ENCODE measurements at places on chromosomes 5 and 9. TPM values are rescaled to one million over a fixed set of nuclear protein-coding genes. Genes with fewer than 3 reads are reported as not detected.

- no peak for DNase-seq
Observed at GRCh38 chr5:139524446-139524845, 36.7 kb upstream of the UBE2D2 start.

The CEP120 gene
- total RNA-seq, result 15.0 TPM

The GABRA6 gene
- total RNA-seq, result not detected

DNA sequence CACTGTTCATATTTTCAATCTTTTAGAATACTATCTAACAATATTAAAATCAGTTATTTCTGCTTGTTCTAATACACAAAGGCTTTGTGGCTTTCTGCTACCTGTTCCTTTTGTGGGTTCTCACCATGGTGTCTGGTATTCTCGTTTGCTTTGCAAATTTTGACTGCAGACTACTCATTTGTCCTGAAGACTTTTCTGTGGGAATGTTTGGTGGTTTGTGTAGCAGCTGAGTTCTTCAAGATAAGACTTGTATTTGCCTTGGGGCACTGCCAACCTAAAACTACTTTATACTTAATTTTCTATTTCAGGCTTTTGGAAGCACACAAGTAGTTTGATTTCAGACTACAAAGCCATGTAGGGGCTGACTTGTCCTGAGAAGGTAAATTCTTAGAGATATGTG is 11.1 kb downstream of the IL33 start:
- no peak for DNase-seq

DNA sequence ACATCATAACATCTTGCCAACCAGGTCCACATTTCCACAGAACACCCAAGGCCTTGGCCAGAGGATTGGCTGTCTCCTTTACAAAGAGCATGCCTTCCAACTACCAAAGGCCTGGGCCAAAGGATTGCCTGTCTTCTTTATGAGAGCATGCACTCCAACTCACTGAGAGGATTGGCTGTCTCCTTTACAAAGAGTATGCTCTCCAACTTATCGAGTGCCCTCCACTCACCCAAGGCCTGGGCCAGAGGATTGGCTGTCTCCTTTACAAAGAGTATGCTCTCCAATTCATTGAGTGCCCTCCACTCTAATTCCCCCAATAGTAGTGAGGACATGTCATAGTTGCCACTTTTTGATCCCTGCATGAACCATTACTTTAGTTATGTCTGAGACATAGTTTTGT is 79.9 kb upstream of the TAS2R1 start:
- no peak for DNase-seq

DNA sequence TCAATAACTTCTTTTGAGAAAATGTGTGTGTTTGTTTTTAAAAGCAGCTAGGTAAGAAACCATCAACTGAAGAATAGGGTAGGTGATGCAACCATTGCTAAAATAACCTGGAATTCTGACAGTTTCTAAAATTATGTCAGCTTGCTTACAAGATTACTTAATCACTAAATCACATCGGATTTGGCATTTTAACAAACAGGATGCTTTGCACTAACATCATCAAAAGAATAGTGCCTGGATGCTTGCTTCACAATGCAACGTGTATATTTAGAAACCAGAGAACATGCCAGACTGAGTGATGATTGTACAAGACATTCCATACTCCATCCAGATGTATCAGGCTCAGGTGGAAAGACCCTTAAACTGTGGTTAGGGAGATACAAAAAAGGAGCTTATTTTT is 43.9 kb downstream of the PAM start:
- no peak for DNase-seq

- DNase-seq, result no peak
Observed at GRCh38 chr5:82351754-82352145, 73.6 kb upstream of the RPS23 start.

The DAPK1 gene
- 22.2 TPM for total RNA-seq

The PCDHB14 gene
- total RNA-seq, result 2.0 TPM

DNA sequence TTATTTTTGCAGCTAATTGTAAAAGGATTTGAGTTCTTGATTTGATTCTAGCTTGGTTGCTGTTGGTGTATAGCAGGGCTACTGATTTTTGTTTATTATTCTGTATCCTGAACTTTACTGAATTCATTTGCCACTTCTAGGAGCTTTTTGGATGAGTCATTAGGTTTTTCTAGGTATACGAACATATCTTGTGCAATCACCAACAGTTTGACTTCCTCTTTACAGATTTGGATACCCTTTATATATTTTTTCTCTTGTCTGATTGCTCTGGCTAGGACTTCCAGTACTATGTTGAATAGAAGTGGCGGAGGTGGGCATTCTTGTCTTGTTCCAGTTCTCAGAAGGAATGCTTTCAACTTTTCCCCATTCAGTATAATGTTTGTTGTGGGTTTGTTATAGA is 210.8 kb downstream of the FGF10 start:
- no peak for DNase-seq

GRCh38 chr9:14317667-14318320 is 3.9 kb upstream of the NFIB start:
- no peak for DNase-seq

DNA sequence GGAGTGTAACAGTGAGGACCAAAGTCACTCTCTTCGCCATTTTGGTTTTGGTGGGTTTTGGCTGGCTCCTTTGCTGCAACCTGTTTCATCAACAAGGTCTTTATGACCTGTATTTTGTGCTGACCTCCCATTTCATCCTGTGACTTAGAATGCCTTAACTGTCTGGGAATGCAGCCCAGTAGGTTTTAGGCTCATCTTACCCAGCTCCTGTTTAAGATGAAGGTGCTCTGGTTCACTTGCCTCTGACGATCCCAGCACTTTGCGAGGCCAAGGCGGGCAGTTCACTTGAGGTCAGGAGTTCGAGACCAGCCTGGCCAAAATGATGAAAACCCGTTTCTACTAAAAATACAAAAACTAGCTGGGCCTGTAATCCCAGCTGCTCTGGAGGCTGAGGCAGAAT is 1.8 kb upstream of the CKS2 start:
- no peak for DNase-seq

DNA sequence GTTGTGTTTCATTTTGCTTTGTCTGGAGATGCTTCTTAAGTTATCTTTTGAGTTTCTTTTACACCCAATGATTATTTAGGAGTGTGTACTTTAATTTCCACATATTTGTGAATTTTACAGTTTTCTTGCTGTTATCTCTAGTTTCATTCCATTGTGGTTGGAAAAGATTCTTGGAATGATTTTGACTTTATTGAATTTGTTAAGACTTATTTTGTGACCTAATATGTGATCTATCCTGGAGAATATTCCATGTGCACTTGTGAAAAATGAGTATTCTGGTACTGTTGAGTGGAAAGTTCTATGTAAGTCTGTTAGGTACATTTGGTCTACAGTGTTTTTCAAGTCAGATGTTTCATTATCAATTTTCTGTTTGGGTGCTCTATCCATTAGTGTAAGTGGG is 24.4 kb upstream of the GRAMD2B start:
- DNase-seq, result no peak

DNA sequence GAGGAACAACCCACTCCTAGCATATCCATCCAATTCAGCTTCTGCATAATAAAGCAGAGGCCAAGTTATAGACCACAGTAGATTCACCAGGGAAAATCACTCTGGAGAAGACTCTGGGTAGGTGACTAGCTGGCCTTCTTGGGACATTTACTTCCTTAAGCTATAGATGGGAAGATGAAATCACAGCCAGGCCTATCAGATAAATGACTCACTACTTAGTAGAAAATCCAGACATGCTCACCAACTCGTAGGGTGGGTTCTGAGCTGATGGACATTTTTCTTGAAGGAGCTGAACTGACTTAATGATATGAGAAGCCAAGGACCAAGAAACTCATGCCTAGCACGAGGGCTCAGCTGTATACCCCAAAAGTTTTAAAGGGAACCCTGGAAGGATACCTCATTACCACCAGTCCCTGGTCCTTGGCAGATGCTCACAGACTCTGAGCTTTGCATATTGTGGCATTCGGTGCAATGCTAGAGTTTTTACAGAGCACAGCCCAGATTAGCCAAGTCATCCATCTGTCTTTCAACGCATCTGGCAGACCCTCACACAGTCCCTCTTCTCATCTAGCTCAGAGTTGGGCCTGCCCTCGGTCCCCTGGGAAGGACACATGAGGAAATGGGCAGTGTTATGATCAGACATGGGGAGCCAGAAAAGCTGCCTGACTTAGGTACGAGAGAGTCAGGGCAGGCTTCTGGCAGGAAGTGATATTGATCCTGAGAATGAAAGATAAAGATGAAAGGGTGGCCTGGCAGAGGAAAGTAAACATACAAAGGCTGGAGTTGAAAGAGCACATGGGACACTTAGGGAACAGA is 15.0 kb downstream of the ACSL6 start:
- no peak for DNase-seq

Measured in mucosa of descending colon (tissue), 3 donors.